ENCODE measurements at places on chromosomes 2 and 18.

- no peak for DNase-seq
Measured at GRCh38 chr18:77079088-77079487, 53.5 kb downstream of the MBP start.

DNA sequence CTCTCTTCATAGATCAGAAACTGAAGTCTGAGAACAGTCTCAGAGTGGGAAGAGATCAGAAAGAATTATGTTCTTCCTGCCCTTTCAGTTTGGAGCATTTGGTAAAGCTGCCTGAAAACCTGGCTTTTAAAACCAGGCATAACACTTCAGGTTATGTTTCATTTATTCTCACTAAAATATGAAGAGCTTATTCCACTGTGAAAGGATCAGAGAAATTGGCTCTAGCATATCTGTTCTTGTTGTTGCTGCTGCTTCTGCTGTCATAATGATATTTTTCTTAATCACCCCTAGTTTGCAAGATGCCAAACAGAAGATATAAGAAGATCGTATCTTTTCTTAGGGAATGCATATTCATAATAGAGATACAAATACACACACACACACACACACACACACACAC, 476.9 kb downstream of the XIRP2 start:
- DNase-seq = no peak

DNA sequence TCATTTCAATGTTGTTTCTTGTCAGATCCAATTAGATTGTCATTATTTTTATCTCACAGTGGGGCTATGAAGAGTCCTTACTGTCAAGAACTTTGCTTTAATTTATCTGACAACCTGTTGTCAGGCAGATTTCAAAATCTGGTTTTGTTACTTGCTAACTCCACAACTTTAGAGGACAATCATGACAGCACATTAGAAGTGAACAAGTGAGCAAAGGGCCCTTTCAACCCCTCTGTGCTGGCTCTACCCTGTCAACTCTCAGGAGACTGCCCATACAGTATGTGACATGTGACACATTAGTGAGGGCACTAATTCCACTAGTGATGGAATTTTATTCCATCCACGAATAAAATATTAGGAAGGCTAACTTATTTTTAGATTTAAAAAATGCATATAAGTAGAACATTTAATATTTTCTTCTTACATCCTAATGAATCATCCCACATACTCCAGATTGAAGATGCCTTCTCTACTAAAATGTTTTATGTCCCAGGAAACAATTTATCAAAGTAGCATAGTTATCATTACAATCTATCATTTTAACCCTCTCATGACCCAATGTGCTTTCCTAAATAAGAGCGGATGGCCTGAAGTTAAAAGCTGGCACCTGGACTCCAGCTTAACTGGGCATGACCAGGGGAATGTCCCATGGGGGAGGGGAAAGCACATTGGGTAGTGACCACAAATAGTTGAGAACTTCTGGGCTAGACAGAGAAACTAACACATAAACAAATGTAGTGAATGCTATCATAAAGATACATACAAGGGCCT, 97.6 kb upstream of the PPP1CB start:
- no peak for DNase-seq

GRCh38 chr2:43199492-43200488, 26.6 kb downstream of the ZFP36L2 start:
- DNase-seq = no peak

GRCh38 chr18:35455926-35456763, 41.6 kb downstream of the INO80C start:
- no peak for DNase-seq

DNA sequence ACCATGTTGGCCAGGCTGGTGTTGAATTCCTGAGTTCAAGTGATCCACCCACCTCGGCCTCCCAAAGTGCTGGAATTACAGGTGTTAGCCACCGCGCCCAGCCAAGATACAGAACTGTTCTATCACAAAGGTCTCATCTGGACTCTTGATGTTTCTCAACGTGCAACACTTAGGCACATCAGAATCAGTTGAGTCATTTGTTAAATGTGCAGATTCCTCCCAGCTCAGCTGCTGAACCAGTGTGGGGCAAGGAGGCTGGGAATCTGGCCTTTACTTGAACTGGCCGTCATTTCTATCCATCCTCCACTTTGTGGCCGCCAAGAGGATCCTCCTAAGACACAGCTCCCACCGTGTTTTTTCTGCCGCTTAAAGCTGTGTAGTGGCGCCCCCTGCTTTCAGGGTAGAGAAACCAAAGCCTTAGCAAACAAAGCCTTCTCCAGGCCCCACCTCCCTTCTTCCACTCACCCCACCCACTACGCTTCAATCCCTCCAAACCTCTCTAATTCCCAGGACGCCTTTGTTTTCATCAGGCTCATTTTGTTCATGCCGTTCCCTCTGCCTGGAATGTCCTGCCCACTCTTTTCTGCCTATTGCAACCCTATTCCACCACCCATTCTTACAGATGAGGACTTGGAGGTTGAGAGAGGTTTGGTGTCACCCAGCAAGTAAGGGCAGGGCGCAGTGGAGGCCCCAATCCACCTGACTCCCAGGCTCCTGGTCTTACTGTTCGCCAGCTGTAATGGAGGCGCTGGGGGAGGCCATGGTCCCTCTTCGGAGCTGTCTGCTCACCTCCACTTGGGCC, 776 bp upstream of the SPEG start:
- DNase-seq = no peak

Measured in activated T-helper 9 cell treated with anti-CD3 and anti-CD28 coated beads, Interleukin-2, amount 50 U/mL, for 16 hours (primary cell).